ENCODE measurements at places on chromosomes 11 and 22.

DNA sequence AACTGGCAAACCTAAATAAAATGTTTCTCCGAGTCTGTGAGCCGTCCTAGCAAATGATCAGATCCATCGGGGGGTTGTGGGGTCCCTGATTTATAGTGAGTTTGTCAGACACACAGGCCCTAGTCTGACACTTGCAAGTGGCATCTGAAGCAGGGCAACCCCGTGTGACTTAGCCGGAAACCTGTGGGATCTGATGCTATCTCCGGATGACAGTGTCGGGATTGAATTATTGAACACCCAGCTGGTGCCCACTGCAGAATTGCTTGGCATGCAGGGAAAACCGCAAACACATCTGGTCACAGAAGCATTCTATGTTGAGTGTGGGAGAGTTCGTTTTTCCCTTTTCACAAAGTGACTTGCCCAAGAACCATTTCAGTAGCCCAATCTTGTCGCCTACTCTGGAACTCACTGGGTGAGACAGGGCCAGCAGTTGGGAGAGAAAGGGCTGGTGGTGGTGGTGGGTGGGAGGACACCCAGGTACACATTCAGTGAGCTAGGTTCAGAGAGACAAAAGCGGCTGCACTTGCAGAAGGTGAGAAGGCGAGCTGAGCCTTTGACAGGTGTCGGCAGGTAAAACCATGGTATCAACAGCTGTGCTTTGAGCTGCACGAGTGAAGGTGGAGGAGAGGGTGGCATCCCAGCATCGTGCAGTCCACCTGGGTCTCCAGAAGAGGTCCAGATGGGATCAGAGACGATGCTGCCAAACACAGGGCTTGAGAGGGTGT is 33.7 kb upstream of the B3GAT1 start:
- no peak for DNase-seq

GRCh38 chr11:80417681-80418080 is 976.9 kb upstream of the TENM4 start:
- DNase-seq, result no peak

DNA sequence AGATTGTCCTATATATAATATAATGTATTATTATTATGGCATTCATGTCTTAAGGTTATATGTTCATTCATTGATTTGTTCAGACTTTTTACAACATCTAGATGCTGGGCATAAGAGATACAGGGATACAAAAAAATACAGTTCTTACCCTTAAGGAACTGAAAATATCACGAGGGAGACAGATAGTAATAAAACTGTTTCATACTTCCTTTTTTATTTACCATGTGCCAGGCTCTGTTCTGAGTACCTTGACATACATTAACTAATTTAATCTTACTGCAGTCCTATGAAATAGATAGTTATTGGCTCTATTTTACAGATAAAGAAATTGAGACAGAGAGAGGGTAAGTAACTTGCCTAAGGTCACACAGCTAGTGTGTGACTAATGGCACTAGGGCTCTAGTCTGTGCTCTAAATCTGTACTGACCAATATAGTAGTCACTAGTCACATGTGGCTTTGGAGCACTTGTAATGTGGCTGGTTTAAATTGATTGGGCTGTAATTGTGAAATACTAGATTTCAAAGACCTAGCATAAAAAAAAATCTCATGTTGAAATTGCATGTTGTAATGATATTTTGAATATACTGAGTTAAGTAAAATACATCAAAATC is 21.3 kb downstream of the TRIM44 start:
- DNase-seq, result no peak

DNA sequence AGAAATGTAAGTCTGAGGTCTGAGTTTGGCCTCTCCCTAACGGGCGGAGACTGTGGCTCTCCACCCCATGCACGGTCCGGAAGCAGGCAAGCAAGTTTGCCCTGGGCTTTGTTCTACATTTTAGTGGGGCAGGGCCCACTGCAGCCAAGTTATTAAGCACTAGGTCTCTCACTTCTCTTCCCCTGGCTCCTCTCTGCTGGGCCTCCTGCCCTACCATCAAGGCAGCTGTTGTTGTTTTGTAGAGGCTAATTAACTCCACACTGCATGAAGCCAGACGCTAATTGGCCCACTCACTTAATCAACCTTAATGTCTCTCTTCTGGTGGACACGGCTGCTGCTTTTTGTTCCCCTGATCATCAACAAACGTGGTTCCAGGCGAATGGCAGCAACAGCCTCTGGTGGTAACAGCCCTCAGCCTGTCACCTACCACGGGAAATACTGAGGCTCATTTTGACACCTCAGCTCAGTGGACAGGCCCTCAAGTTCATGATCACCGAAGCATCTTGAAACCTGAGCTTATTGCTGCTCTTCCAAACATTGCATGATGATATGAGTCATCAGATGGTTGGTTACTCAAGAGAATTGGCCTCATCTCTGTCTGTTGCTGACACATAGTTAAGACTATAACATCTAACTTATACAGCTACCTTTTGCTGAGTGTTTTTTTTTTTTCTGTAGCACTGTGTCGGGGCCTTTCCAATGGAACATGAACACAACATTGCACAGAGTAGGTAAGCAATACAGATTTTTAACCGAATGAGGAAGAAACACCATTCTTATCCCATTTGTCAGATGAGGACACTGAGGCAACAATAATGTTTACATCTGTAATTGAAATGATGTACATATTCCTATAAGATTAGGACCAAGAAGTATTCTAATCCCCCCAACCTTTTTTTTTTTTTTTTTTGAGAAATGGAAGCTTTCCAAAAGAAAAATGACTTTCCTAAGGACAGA is 20.8 kb upstream of the LMO2 start:
- no peak for DNase-seq

GRCh38 chr11:106957030-106957482 is 61.2 kb downstream of the GUCY1A2 start:
- DNase-seq, result no peak

DNA sequence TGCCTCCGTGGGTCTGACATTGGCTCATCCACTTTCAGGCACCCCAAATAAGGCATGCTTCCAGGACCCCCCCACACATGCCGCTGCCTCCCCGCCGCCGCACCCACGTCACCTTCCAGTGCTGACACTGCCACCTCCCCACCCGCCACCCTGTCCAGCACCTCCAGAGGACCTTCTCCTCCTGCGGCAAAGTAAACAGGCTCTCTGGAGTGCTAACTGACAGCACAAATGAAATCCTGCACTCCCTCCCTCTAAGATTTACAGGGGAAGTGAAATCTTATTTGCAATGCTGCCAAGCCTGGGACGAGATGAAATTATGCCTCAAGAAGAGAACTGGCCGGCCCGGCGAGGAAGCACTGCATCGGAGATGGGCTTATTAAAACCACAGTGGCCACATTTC is 35.3 kb downstream of the MACROD1 start:
- DNase-seq, result no peak

DNA sequence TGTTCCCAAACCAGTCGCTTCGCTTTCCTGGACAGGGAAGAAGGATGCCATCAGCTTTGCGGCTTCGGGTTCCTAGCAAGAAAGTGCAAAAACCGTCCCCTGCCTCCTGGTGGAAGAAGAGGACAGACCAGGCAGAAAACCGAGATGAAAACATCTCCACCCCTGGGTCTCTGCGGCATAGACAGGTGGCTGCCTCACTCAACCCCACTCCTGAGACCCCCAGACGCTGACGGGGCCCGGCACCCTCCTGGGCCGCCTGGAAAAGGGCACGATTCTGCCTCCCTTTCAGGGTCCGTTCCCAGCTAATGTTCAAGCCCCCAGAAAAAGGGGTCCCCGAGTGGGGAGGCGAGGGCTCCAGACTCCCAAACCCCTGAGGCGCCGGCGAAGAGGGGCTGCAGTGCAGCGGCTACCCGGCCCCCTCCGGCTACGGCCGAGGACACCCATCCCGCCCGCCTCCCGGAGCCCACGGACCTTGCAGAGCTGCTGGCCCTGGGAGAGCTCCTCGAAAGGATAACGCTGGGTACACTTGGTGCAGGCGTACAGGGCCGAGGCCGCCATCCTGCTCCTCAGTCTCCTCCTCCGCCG is 569 bp downstream of the FAM76B start:
- DNase-seq, result no peak
